Right lobe of liver (tissue), 6 donors: ENCODE measurements at places on chromosomes 12 and 14. TPM values are rescaled to one million over a fixed set of nuclear protein-coding genes. Genes with fewer than 3 reads are reported as not detected.

DNA sequence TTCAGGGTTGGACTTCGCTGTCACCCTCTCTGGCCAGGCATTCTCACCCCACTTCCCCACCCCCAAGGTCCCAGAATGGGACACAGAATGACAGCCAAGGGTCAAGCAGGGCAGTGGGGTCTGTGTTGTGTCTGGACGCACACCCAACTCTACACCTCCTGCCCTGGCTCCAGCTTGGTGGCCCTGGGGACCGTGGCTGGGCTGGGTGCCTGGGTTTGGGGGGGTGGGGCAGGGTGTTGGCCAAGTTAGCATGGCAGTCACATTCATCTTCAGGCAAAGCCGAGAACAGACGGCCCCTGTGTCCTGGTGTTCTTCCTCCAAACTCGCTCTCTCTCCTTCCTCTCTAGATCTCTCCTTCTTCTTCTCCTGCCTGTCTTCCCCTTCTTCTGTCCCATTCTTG is 5.6 kb downstream of the LRP1 start:
- H3K36me3 ChIP-seq: no peaks in the 10 kb centered on the region
- H3K27ac ChIP-seq: no peak overlapping the region
- H3K4me3 ChIP-seq: no peak overlapping the region

FOXG1 gene
- not detected for total RNA-seq

DNA sequence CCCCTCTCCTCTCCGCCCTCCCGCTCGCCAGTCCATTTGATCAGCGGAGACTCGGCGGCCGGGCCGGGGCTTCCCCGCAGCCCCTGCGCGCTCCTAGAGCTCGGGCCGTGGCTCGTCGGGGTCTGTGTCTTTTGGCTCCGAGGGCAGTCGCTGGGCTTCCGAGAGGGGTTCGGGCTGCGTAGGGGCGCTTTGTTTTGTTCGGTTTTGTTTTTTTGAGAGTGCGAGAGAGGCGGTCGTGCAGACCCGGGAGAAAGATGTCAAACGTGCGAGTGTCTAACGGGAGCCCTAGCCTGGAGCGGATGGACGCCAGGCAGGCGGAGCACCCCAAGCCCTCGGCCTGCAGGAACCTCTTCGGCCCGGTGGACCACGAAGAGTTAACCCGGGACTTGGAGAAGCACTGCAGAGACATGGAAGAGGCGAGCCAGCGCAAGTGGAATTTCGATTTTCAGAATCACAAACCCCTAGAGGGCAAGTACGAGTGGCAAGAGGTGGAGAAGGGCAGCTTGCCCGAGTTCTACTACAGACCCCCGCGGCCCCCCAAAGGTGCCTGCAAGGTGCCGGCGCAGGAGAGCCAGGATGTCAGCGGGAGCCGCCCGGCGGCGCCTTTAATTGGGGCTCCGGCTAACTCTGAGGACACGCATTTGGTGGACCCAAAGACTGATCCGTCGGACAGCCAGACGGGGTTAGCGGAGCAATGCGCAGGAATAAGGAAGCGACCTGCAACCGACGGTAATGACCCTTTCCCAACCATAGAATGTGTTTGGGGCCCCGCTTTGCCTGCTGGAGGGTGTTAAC is 615 bp downstream of the CDKN1B start:
- peaks cover 8% of the 10 kb centered on the region for H3K4me1 ChIP-seq
- H3K27me3 ChIP-seq: no peaks in the 10 kb centered on the region
- peaks cover 6% of the 10 kb centered on the region for H3K36me3 ChIP-seq
- peak overlapping the region; percentile 84 for H3K4me3 ChIP-seq

KCNA5 gene
- total RNA-seq: not detected

PPFIA2 gene
- total RNA-seq: not detected

WSCD2 gene
- not detected for total RNA-seq

ANAPC5 gene
- 64.7 TPM for total RNA-seq

GRCh38 chr14:68172627-68173026 is 353.0 kb downstream of the RAD51B start:
- DNase-seq: no peak
- peak overlapping the region; percentile 5 for H3K4me3 ChIP-seq
- H3K27ac ChIP-seq: peak overlapping the region; percentile 88
- H3K36me3 ChIP-seq: no peaks in the 10 kb centered on the region
- no peaks in the 10 kb centered on the region for H3K27me3 ChIP-seq
- H3K4me1 ChIP-seq: no peaks in the 10 kb centered on the region

- peak; percentile 82 for DNase-seq
- no peak overlapping the region for H3K4me3 ChIP-seq
These were observed 5.0 kb downstream of the CARMIL3 start for GRCh38 chr14:24056800-24057184.

PLEKHD1 gene
- total RNA-seq: not detected
